ENCODE measurements at places on chromosomes 12 and 14.

- no peak for DNase-seq
Measured at GRCh38 chr14:36751106-36751505, 89.4 kb downstream of the PAX9 start.

DNA sequence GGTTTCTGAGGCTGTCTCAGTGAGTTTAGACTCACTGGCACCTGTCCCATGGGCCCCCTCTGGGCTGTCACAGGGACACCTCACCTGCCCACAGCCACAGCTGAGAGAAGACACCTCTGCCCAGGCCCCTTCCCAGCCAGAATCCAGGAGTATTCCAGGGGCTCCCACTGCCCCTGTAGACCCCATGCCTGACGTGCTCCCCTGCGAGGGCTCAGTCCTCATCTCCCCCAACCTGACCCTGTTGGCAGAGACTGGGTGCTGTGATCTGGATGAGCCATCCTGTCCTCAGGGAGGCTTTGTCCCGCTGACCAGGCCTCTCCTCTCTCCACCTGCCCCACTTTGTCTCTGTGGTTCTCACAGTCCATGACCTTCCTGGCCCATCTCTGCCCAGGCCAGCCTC lies 89.4 kb downstream of the DHRS2 start:
- DNase-seq: no peak

GRCh38 chr14:33781236-33781635 lies 169.6 kb downstream of the EGLN3 start:
- no peak for DNase-seq

- no peak for DNase-seq
Measured at GRCh38 chr12:101859664-101860607, 17.4 kb upstream of the DRAM1 start.

DNA sequence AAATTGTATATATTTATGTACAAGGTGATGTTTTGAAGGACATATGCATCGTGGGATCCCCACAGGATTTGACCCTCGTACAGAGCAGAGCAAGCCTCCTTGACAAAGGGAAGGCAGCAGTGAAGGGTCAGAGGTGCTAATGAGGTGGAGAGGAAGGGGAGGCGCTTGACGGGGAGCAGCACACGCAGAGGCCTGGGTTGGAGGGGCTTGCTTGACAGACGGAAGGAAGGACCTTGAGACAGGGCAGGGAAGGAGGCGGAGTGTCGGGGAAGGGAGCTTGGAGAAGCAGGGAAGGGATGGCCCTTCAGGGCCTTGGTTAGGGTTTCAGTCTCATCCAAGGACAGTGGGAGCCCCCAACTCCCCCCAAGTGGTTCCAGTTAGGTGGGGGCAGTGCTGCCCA lies 52.6 kb downstream of the ZNF664 start:
- no peak for DNase-seq

- no peak for DNase-seq
Measured at GRCh38 chr12:109595321-109595902, 21.8 kb downstream of the MVK start.

DNA sequence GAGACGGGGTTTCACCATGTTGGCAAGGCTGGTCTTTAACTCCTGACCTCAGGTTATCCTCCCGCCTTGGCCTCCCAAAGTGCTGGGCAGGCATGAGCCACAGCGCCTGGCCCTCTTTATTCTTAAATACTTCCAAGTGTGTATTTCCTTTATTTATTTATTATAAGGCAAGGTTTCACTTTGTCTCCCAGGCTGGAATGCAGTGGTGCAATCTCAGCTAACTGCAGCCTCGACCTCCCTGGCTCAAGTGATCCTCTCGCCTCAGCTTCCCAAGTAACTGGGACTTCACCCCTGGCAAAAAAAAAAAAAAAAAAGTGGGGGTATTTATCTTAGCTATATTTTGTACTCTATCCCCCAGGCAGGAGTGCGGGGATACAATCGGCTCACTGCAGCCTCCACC lies 6.8 kb downstream of the FAM216A start:
- DNase-seq: no peak

DNA sequence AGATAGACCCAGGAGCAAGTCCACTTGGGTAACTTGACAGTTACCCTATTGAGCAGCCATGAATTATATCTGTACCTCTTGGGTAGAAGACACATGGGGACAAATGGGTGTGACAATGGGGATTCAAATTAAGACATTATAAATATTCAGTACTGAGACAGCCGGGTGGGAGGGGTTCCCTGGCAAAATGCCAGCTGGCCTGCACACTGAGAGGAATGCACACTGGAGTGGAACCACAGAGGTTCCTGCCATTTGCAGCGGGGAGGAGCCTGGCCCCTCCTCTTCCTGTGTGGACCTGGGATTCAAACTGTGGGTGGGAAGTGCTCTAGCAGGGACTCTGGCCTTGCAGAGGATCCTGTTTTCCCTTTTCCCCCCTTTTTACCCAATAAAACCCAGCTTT lies 118.7 kb upstream of the CDKN3 start:
- DNase-seq: no peak

- no peak for DNase-seq
Measured at GRCh38 chr14:22883173-22883976, at the start of gene REM2. Gene REM2, plus strand, starts transcription at chr14:22883222. Its CDS starts 66 bp downstream, at chr14:22883288.

- DNase-seq: no peak
Measured at GRCh38 chr12:32917094-32917611, 20.6 kb upstream of the PKP2 start.

- DNase-seq: no peak
Measured at GRCh38 chr12:86139671-86140070, 116.5 kb downstream of the MGAT4C start.

DNA sequence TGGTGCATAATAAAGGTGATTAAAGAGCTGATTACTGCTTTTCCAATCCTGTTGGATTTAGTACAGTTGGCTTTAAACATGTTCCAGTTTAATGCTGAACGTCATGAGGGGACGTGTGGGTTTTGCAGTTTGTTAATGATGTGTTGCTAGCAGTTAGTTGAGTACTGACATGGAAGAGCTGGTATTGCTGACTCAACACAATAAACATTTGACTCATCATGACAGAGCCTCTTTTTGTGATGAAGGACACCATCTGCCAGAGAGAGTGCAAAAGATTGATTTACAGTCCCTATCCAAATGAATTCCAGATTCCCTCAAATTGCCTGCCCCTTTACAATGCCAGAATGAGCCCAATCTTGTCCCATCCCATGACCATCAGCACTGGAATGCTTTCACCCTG lies 346.2 kb upstream of the PRICKLE1 start:
- no peak for DNase-seq
